Posterior cingulate gyrus (tissue), 11 donors: ENCODE measurements at places on chromosomes 3 and 15.

DNA sequence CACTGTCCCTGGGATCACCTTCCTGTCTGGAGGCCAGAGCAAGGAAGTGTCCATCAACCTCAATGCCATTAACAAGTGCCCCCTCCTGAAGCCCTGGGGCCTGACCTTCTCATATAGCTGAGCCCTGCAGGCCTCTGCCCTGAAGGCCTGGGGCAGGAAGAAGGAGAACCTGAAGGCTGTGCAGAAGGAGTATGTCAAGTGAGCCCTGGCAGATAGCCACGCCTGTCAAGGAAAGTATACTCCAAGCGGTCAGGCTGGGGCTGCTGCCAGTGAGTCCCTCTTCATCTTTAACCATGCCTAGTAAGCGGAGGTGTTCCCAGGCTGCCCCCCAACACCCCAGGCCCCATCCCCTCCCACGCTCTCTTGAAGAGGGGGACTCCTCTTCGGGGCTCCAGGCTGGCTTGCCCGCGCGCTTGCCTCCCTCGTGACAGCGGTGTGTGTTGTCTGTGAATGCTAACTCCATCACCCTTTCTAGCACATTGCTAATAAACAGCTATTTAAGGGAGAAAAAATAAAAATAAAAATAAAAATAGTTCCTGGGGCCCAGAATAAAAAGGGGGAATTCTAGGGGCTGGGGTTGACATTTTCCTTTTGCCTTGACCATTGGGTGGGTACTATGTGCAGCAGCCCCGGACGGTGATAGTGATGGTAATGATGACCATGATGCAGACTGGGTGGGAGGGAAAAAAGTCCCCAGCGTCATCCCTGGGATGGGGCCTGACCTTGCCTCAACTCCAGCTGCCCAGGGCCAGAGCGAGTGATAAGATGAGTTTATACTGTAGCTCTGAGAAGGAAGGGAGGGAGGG is 3.3 kb upstream of the ALAS1 start:
- DNase-seq: no peak

DNA sequence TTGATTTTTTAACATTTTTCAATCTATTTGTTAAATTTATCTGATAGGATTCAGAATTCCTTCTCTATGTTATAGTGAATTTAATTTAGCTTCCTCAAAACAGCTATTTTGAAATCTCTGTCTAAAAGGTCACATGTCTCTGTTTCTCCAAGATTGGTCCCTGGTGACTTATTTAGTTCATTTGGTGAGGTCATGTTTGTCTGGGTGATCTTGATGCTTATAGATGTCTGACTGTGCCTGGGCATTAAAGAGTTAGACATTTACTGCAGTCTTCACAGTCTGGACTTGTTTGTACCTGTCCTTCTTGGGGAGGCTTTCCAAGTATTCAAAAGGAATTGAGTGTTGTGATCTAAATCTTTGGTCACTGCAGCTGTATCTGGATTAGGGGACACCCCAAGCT is 169.5 kb upstream of the C2CD4B start:
- no peak for DNase-seq

DNA sequence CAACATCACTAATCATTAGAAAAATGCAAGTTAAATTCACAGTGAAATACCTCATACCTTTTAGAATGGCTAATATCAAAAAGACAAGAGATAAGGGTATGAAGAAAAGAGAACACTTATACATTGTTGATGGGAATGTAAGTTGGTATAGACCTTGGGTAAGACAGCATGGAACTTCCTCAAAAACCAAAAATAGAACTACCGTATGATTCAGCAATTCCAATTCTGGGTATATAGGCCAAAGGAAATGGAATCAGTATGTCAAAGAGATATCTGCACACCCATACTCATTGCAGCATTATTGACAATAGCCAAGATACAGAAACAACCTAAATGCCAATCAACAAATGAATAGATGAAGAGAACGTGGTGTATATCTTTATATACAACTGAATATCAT is 166.8 kb upstream of the LRRN1 start:
- DNase-seq: no peak

DNA sequence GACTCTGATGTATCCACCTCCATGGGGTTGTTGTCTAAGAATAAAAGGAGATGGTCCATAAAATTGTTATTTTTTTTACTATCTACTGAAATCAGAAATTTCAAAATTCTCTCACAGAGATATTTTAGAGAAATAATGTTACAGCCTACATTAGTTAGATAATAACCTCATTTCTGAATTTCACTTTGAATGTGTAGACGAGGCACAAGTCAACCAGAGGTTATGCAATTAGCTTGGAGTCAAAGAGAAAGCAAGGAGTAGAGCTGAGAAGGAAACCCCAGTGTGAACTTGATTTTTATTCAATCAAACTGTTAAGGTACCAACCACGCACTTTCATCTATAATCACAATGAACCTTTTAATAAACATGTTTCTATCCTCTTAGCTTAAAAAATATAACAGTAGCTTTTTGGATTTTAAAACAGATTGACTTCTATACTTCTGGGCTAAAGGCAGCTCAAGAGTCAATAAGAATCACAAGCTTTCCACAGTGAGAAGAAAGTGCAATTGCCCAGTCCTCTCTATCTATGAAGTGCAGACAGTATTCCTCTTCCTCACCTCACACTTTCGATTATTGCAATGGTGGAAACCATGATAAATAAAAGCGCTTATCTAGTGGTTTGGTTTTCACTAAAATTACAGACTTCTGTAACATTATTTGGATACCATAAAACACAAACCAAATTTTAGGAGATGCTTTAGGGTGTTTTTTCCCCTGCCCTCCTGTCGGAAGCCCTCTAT is 403.2 kb downstream of the ZBTB20 start:
- DNase-seq: no peak

DNA sequence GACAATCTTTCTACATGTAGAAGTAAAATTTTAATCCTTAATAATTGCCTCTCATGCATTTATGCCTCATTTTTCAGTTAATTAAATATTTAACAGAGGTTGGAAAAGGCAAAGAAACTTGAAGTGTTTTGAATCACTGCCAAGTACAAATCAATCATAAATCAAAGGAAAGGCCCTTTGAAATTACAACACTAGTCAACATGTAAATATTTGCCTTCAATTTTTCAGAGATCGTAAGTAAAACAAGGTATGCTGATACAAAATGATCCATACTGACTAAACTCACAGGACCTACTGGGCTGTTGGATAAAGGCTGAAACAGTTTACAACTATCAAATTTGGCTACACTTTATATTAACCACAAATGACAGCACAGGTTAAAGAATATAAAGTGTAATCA is 33.9 kb downstream of the ZBBX start:
- DNase-seq: no peak

DNA sequence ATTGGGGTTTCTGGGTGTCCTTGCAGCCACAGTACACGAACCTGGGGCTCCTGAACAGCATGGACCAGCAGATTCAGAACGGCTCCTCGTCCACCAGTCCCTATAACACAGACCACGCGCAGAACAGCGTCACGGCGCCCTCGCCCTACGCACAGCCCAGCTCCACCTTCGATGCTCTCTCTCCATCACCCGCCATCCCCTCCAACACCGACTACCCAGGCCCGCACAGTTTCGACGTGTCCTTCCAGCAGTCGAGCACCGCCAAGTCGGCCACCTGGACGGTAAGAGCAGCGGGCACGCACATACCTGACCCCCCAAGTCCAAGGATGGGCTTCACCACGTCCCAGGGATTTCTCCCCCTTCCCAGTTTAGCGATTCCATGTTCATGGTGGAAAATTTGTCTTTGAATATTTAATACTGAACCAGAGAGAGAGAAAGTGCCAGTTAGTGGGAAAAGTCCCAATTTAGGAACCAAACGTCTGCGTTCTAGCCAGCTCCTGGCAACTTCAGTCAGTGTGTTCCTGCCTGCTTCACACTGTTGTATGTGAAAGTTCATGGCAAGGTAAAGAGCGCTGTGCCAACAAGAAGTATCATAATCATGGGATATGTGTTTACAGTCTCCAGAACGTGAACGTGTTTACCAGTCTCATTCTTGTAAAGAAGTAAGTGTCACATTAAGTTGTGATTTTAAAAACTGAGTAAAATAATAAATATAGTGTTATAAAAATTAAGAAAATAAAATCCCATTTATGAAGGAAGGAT is 177.2 kb downstream of the TP63 start:
- no peak for DNase-seq

GRCh38 chr3:49791571-49791970 is 5.2 kb upstream of the IP6K1 start:
- DNase-seq: no peak

- no peak for DNase-seq
Observed at GRCh38 chr15:84725001-84725491, 9.1 kb upstream of the SEC11A start.

GRCh38 chr3:157132936-157133335 is 27.0 kb downstream of the CCNL1 start:
- DNase-seq: peak; percentile 60

DNA sequence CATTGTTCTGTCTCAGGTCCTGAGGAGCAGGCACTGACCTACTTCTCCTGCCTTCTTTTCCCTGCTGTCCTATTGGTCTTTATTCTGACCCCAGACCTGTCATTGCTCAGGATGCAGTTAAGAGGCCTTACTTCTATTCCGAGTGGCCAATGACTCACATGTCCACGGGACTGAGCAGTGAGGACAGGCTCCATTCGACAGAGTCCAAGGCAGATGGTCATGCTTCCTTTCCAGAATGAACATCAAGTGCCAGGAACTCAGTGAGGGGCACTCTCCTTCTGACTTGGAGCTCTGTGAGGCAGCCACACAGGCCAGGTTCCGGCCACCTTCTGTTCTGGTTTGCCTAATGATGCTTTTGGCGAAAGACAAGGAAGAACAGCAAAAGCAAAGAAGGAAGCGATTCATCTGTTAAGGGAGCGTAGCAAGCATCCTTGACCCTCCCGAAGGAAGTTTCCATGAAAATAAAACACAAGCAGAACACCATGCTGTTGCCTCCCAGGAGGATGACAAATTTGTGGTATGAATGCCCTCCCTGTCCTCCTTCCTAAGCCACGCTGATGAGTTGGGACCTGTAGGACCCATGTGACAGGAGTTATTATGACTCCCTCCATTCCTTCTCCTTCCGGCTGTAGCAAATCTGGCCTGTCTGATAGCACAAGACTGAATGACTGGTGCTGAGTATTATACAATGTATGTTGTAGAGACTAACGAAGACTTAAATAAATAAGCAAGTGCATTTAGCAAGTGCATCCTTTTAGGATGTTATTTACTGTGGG is 14.4 kb upstream of the TPRG1 start:
- no peak for DNase-seq

DNA sequence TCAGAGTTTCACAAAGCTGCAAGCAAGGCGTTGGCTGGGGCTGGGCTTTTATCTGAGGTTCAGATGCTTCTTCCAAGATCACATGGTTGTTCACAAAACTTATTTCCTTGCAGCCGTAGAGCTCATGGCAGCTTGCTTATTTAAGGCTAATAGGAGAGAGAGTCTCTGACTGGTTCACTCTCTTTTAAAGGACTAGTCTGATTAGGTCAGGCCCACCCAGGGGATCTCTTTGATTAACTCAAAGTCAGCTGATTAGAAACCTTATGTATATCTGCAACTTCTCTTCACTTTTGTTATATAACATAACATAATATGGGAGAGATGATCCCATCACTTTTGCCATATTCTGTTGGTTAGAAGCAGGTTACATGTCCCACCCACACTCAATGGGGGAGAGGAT is 99.9 kb upstream of the CCNL1 start:
- DNase-seq: no peak

- no peak for DNase-seq
Observed at GRCh38 chr3:46095307-46095706, 68.0 kb upstream of the XCR1 start.

DNA sequence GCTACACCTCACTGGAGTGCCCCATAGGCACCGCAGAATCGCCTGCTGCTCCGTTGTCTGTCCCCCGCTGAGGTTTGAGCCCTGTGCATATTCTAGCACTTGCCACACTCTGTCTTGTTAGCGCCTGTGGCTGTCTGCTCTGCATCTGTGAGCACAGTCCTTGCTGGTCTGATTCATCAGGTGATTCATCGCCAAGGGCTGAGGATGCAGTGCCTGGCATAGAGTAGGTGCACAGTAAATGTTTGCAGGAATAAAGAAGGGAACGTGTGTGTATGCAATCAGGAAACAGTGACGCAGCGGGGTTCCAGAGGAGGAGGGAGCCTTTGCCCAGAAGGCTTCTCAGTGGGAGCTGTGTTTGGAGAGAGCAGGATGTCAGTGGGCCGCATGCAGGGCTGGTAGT is 124.0 kb upstream of the PLXNA1 start:
- peak; percentile 53 for DNase-seq

GRCh38 chr3:10364806-10365205 is 43.9 kb upstream of the SEC13 start:
- no peak for DNase-seq

DNA sequence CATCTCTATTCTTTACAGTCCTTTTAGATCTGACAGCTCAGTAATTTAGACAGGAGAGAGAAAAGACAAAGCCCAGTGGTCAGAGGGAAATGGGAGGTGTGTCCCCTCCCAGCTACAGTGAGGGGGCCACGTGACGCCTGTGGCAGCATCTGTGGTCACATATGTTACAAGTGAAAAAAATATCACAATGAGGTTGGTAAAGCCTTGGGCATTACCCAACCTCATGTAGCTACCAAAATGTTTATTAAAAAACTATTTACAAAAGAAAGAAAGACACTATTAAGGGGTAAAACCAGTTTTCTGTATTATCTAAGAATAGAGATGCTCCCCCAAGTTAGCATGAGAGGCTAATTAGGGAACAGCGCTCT is 42.9 kb upstream of the PLCL2 start:
- no peak for DNase-seq

DNA sequence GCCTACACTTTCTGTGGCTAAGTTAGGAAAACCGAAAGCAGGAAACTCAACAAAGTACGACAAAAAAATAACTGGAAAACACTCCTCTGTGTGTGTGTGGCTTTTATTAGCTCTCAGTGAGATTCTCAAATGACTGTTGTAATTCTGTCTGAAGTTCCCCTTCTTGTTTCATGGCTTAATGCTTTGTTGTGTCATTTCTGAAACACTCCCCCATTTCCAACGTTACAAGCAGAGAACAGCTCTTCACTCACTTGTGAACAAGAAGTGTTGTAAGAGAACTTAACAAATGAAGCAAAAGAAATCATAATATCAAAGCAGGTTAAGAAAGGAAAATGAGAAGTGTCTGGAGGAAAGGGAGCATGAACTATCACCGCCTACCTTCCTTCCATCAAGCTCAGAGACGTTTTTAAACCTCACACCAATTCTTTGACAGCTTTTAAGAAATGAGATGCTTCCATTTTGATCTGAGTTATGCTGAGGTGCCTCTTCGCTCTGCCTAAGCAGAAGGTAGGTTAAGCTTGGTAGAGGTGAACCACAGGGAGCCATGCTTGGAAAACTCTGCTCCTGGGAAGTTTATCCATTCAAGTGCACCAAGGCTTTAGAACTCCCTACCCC is 12.4 kb upstream of the SEC62 start:
- no peak for DNase-seq

GRCh38 chr3:194270627-194271459 is 80.3 kb downstream of the CPN2 start:
- DNase-seq: peak; percentile 99

GRCh38 chr3:141386611-141387111 is 18.4 kb downstream of the ZBTB38 start:
- DNase-seq: peak; percentile 40

- no peak for DNase-seq
Observed at GRCh38 chr3:28595372-28595771, 246.7 kb upstream of the AZI2 start.

GRCh38 chr3:31710123-31710803 is 177.5 kb downstream of the STT3B start:
- no peak for DNase-seq
